Activated naive CD8-positive, alpha-beta T cell treated with anti-CD3 and anti-CD28 coated beads, Interleukin-2, amount 10 ng/mL, durations not matched to agents 7 days and 5 days (primary cell): ENCODE measurements at places on chromosomes 12 and 14.

DNA sequence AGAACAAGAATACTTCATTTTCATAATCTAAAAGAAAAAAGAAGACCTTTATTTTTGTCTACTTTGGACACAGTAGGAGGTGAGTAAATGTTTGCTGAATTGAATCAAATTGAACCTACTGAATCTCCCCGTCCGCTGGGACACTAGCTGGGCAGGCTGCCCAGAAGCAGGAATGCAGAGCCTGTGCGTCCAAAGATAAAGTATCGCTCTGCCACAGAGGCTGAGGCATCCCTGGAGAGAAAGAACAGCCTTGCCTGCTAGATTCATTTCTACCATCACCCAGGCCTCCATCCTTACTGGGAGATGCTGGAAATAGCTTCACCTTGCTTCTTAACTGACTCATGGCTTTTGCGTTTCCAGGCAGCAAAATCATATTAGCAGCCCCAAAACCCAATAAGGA, 64.1 kb upstream of the TSPAN11 start:
- no peak for DNase-seq

DNA sequence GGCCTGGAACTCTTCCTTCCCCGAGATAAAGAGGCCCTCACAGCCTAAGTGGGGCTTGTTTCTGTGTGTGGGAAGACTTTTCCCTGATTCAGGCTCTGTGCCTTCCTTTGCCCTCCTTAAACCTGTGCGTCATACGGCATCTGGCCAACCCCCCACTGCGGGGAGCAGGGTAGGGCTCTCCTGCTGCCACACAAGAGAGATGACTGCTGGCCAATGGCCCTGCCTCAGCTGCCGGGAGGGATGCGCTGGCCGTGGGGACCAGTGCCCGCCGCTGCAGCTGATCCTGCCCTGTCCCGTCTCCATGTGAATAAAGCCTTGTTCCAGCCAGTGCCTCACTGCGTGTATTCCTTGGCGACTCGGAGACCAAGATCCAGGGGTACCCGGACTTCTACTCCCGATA, 42.5 kb upstream of the BEGAIN start:
- DNase-seq, result no peak

DNA sequence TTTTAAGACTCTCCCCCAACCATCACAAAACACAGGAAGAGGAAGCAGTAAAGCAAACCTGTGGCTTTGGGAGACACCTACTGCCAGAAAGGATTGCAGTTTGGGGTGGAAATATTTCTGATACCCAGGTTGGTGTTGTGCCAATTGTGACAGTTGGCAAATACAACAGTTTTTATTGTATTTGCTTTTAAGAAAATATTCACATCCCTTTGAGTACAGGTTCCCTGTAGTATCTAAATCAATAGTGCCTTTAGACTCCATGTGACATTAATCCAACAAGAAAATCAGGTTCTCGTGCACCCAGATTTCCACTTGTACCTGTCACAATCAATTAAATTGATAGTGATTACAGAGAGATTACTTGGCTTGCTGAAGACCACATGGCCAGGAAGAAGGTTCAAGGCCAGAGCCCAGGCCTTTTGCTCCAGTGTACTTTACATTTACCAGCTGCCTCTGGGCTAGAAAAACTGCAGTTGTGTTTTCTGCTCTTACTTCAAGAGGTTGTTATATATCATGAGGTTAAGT, 361.2 kb downstream of the ATP23 start:
- DNase-seq, result no peak

GRCh38 chr14:21275261-21275858, 4.5 kb upstream of the RPGRIP1 start:
- no peak for DNase-seq

GRCh38 chr12:51406290-51406689, 15.1 kb upstream of the GALNT6 start:
- DNase-seq, result no peak

- DNase-seq, result no peak
Observed at GRCh38 chr12:68959891-68960464, 27.0 kb upstream of the CPM start.
